Mesothelial cell of epicardium (in vitro differentiated cells): ENCODE measurements at places on chromosomes 11 and 22.

DNA sequence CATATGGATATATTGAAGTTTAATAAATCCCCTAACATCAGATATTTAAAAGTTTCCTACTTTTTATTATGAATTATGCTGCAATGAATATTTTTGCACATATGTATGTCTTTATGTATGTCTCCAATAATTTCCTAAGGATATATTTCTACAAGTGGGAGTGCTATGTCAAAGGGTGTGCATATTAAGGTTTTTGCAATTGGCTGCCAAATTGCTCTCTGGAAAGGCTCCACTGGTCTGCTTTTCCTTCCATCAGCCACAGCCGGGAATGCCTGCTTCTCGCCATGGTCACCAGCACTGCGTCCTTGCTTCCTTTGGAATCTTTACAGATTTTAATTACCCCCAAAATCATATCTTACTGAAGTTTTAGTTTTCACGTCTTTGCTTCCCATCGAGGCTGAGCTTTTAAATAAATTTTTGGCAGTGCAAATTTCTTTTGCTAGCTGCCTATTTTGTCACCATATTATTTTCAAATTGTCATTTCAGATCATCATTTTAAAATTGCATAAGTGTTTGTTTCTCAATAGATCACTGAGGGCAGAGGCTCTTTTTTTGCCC, 221.7 kb downstream of the SNX19 start:
- no peaks in the 10 kb centered on the region for H3K36me3 ChIP-seq
- no peak overlapping the region for H3K27ac ChIP-seq
- H3K4me3 ChIP-seq, result no peak overlapping the region

GRCh38 chr22:39643311-39644083, 72.9 kb downstream of the CACNA1I start:
- H3K4me1 ChIP-seq, result no peaks in the 10 kb centered on the region
- no peak for DNase-seq
- H3K4me3 ChIP-seq, result no peak overlapping the region
- peaks cover 17% of the 10 kb centered on the region for H3K27me3 ChIP-seq
- H3K27ac ChIP-seq, result no peak overlapping the region

GRCh38 chr11:5288906-5289550, 12.7 kb downstream of the OR51B4 start:
- no peaks in the 10 kb centered on the region for H3K27me3 ChIP-seq
- no peaks in the 10 kb centered on the region for H3K4me1 ChIP-seq
- H3K27ac ChIP-seq, result no peak overlapping the region
- no peaks in the 10 kb centered on the region for H3K36me3 ChIP-seq
- no peak for DNase-seq

- H3K4me3 ChIP-seq, result no peak overlapping the region
- peaks cover 2% of the 10 kb centered on the region for H3K36me3 ChIP-seq
- no peaks in the 10 kb centered on the region for H3K27me3 ChIP-seq
- peak; percentile 31 for DNase-seq
- H3K4me1 ChIP-seq, result peaks cover 14% of the 10 kb centered on the region
- no peak overlapping the region for H3K27ac ChIP-seq
Measured at GRCh38 chr22:19819208-19819910, 35.3 kb downstream of the GNB1L start.

DNA sequence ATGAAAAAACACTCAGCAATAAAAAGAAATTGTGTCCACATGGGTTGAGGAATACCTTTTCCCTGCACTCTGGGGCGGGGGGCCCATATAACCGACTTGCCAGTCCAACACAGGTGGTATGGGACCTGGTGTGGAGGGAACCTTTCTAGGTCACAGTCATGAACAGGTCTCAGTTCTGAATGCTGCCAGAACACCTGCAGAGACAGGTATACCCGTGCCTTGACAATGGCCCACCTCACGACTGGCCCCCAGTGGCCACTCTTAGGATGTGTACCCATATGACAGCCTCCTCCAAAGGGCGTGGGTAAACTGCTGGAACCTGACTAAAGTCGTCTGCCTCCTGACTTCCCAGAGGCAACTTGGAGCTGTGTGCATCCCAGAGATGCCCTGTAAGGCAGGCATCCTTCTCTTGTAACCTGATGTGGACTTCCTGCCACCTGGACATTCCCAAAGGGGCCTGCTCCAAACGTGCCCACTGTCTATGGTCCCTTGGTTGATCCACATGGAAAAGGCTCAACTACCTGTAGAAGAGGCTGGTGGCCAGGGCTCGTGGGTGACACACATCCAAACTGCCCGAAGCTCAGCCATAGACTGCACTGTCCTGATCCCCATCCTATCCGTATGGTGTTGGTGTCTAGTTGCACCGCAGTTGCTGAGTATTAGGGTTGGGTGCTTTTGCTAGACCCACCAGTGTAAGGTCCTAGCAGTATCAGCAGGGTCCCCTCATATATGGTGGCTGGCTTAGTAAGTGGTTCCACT, 859.3 kb downstream of the BRD1 start:
- DNase-seq, result peak; percentile 17
- no peaks in the 10 kb centered on the region for H3K4me1 ChIP-seq
- peaks cover 57% of the 10 kb centered on the region for H3K27me3 ChIP-seq
- no peak overlapping the region for H3K27ac ChIP-seq

DNA sequence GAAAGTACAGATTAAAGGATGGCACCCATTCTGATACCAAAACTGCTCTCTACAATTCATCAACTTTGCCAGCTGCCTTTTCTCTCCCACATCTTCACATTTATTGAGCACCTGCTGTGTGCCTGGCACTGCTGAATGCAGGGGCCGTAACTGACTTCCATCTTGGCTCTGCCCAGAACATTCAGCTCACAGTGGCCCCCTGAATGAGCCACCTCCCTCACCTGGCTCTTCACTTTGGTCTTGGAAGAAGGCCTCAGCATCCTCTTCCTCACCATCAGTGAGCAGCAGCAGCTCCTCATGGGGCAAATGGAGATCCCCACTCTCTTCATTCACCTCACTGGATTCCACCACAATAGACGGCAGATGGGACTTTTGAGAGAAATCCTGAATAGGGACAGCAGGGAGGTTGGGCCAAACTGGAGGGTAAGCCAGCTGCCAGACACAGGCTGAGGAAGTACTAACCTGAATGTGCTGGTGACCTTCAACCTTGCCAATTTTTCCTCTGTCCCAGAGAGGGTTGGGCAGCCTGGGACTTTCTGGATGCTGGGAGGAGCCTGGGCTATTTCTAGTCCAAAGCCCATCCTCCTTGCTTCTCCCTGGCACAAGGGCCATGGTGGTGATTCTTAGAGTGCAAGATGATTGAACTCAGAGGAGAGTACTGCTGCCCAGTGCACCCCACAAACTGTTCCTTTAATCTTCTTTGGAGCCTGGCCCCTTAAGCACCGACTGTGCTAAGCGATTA, 1.9 kb upstream of the UQCC3 start:
- no peak for DNase-seq
- no peaks in the 10 kb centered on the region for H3K27me3 ChIP-seq
- H3K4me3 ChIP-seq, result no peak overlapping the region
- peaks cover 3% of the 10 kb centered on the region for H3K36me3 ChIP-seq
- H3K4me1 ChIP-seq, result peaks cover 32% of the 10 kb centered on the region

- H3K27ac ChIP-seq, result no peak overlapping the region
- no peak for DNase-seq
- H3K4me3 ChIP-seq, result no peak overlapping the region
- H3K4me1 ChIP-seq, result no peaks in the 10 kb centered on the region
- H3K36me3 ChIP-seq, result no peaks in the 10 kb centered on the region
Measured at GRCh38 chr22:20652582-20652981, 121.3 kb upstream of the SERPIND1 start.

DNA sequence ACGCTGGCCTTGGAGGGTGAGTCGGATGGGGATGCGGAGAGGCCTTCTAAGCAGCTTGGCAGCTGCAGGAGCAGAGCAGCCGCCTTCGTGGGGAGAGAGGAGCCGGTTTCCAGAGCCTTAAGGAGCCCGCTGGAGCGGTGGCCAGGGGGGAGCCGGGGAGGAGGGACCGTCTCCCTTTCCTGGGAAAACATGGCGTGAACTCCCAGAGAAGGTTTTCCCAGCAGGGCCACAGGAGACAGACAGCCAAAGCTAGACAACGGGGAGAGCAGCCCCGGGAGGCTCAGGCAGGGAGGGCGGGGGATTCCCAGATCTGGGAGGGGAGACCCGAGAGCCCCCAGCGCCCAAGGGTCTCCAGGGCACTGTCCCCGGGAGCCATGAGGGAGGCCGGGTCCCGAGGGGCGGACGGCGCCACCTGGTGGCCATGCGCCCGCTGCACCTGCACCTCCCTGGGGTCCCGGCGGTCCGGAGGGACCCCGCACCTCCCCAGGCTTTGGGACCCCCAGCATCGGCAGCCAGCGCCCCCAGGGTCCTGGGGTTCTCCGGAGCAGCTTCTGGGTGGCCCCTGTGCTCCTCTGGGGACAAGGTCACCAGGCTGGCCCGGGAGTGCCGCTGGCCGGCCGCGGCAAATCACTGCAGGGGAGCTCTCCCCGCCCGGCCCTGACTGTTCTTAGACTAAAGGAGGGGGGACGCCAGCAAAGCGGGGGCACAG, 2.4 kb upstream of the SYT8 start:
- H3K27ac ChIP-seq, result peak overlapping the region; percentile 79
- peak overlapping the region; percentile 43 for H3K4me3 ChIP-seq
- H3K4me1 ChIP-seq, result peaks cover 52% of the 10 kb centered on the region
- DNase-seq, result peak; percentile 86

DNA sequence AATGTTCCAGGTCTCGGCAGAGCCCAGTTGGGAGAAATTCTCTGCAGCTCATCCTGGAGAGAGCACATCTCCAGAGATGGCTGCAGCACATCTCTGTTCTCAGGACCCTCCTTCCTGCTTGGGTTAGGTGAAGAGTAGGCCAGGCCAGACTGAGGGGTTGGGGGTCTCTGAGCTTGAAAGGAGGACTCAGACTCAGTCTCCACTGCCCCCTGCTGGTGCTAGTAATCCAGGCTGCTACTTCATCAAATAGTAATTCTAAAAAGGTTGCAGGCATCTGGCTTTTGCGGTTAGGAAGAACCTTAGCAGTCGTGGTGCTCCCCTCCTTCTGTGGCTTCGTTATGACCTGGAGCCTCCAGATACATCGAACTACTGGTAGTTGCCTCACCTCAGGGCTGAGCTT, 9.7 kb downstream of the TUB start:
- peak; percentile 49 for DNase-seq
- H3K4me1 ChIP-seq, result peaks cover 17% of the 10 kb centered on the region
- no peaks in the 10 kb centered on the region for H3K27me3 ChIP-seq
- no peak overlapping the region for H3K4me3 ChIP-seq
- no peak overlapping the region for H3K27ac ChIP-seq

DNA sequence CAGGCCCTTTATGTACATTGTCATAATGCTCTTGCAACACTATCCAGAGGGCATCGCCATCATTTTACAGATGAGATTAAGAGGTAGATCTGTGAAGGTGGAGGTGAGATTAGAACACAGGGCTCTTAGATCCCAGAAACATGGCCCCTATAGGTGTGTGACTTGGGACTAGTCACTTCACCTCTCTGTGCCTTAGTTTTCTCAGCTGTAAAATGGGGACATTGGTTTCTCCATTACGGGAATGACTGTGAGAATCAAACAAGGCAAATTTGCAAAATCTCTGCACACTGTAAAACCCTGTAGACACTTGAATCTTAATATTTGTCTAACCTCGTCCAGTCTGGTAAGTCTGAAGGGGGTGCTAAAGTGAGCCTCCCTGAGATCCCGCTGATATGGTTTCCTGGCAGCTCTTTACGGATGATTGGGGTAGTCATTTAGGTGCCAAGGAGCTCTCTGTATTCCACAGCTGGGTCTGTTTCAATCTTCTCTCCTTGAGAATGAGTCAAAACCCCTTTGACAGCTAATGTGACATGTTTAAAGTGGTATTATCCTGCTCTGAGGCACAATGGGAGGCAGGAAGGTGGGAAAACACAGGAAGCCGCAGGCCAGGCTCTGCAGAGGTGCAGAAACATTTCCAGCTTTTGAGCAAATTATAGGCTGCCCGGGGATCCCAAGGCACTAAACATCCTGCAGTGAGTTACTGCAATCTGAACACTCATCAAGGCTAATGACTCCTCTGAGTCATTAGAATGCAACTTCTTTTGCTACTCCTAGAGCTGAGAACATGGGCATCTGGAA, 140.8 kb downstream of the CCDC81 start:
- H3K27ac ChIP-seq, result no peak overlapping the region
- no peak for DNase-seq
- no peak overlapping the region for H3K4me3 ChIP-seq
- no peaks in the 10 kb centered on the region for H3K36me3 ChIP-seq

DNA sequence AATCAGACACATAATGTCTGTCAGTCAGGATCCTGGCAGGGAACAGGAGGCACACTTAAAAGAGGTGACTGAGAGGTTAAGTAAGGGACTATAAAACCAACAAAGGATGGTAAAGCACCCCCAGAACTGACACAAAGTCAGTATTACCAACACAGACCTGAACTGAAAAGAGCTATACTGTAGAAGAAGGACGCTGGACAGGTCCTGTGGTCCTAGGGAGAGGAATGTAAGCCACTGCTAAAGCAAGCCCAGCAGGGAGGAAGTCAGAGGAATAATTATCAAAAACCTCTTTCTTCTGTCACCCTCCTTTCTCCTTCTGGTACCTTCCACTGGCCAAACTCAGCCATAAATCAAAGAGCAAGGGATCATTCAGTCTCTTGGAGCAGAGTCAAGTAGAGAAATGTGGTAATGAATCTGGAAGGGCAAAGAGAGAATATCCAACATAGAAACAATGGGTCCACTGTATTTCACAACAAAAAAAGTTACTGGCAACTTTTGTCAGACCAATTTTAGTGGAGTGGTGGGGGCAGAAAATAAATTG, 33.4 kb upstream of the ANGPTL5 start:
- no peak overlapping the region for H3K27ac ChIP-seq
- H3K36me3 ChIP-seq, result no peaks in the 10 kb centered on the region
- H3K4me1 ChIP-seq, result no peaks in the 10 kb centered on the region
- no peaks in the 10 kb centered on the region for H3K27me3 ChIP-seq
- no peak overlapping the region for H3K4me3 ChIP-seq

GRCh38 chr11:114564831-114565230, 5.2 kb upstream of the NXPE1 start:
- H3K27ac ChIP-seq, result no peak overlapping the region
- no peak overlapping the region for H3K4me3 ChIP-seq
- H3K36me3 ChIP-seq, result no peaks in the 10 kb centered on the region
- DNase-seq, result no peak
- peaks cover 14% of the 10 kb centered on the region for H3K4me1 ChIP-seq

GRCh38 chr11:79110321-79110720, 330.5 kb downstream of the TENM4 start:
- no peaks in the 10 kb centered on the region for H3K27me3 ChIP-seq
- H3K4me1 ChIP-seq, result peaks cover 34% of the 10 kb centered on the region
- no peak for DNase-seq
- H3K36me3 ChIP-seq, result peaks cover 4% of the 10 kb centered on the region

DNA sequence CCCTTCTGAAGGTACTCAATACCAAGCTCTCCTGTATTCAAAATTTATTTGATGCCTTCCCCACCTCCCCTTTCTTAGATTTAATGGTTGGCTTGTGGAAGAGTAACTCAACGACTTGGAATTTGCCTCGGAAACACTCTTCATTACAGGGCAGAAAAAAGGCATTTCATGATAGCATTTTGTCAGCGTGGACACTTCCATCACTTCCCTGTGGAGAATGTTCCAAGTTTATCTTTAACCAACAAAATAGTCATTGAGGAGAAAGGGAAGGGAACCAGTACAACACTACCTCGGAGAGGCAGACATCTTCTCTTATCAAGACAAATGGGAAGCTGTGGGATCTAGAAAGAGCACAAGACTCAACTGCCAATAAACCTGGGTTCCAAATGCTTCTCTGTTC, 177.2 kb upstream of the MTMR2 start:
- no peak for DNase-seq
- no peaks in the 10 kb centered on the region for H3K36me3 ChIP-seq
- no peak overlapping the region for H3K4me3 ChIP-seq
- H3K27me3 ChIP-seq, result no peaks in the 10 kb centered on the region

- H3K27ac ChIP-seq, result peak overlapping the region; percentile 32
- no peaks in the 10 kb centered on the region for H3K27me3 ChIP-seq
- no peak for DNase-seq
- peaks cover 5% of the 10 kb centered on the region for H3K4me1 ChIP-seq
Measured at GRCh38 chr11:16001899-16002426, 354.4 kb downstream of the SOX6 start.
